NCI-H146 (cell line): ENCODE measurements at places on chromosomes 11 and 22.

DNA sequence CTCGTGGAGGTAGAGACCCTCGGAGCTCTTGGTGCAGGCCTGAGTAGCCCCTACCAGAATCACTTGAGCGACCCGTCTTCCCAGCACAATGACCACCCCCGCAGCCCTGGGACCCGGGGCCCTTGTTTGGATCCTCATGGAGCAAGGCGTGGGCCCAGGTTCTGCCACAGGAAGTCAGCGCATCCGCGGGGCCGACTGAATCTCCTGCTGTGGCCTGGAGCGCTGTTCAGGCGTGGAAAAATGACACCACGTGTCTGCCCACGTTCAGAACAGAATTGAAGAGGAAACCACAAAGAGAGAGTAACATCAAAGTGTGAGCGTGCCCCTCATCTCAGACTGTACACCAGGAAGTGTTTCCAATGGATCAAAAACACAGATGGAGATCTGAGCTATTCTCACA lies 1479.2 kb downstream of the TBC1D22A start:
- no peak for DNase-seq

DNA sequence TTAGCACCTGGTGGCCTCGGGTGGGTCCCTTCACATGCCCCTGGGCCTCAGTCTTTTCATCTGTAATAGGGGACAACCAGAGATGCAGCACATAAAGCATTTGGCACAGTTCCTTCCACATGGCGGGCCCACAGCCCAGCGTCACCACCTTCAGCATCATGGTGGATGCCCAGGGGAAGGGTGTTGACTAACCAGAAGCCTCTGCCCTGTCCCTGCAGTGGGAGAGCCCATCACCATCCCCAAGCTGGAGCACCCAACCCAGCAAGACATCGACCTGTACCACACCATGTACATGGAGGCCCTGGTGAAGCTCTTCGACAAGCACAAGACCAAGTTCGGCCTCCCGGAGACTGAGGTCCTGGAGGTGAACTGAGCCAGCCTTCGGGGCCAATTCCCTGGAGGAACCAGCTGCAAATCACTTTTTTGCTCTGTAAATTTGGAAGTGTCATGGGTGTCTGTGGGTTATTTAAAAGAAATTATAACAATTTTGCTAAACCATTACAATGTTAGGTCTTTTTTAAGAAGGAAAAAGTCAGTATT lies 14.8 kb upstream of the UVRAG start:
- no peak for DNase-seq

DNA sequence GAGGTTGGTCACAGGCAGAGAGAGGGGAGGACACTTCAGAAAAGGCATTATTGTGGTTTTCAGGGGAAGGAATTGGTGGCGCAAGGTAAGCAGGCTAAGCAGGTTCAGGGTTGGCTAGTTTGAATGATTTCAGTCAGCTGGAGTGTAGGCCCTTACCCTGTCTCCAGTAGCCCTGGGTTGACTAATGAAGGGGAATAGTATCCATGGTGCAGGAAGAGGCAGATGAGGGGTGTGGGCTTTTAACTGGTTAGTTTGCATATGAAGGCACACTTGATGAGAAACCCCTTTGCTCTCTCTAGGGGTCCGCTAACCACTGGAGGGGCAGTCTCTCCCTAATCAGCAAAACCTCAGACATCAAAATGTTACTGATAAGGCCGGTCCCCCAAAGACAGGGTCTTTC lies 249.7 kb downstream of the AASDHPPT start:
- no peak for DNase-seq

- no peak for DNase-seq
Observed at GRCh38 chr22:49583886-49584505, 243.7 kb downstream of the BRD1 start.

- DNase-seq, result no peak
Observed at GRCh38 chr11:124085583-124085982, 29.7 kb upstream of the VWA5A start.

DNA sequence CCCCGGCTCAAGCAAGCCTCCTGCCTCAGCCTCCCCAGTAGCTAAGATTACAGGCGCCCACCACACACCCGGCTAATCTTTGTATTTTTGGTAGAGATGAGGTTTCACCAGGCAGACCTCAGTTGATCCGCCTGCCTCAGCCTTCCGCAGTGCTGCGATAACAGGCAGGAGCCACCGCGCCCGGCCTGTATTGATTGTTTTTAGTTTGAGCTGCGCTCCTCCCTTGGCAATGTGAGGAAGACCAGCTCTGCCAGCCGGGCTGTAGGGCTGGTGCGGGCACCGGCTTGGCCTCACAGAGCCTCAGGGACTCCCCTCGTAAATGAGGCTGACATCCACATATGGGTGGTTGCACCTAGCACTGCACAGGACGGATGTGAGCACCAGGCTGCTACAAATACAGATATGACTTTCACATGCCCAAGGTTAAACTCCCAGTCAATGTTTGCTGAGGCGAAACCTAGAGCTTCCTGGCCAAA lies 7.5 kb upstream of the SLC2A11 start:
- peak; percentile 13 for DNase-seq

DNA sequence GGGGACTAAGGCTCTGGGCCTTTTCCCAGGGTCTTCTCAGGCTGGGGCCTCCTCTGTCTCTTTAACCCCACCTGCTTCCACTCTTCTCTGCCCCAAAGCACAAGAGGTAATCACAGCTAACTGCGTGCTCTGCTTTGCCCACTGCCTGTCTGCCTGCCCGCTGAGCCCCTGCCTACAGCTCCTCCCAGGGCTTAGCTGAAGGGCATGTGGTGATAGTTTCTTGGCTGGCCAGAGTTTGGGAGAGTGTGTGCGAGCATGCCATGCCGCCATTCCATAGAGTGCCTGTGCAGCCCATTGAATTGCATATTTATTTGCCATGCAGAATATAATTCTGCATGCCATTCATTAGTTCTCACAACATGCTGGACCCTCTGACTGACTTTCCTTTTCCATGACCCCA lies 32.5 kb downstream of the PHLDB1 start:
- DNase-seq, result no peak

- no peak for DNase-seq
Observed at GRCh38 chr22:44147008-44147645, 33.6 kb upstream of the PARVG start.

GRCh38 chr11:95456714-95457491 lies 225.9 kb upstream of the SESN3 start:
- DNase-seq, result no peak

DNA sequence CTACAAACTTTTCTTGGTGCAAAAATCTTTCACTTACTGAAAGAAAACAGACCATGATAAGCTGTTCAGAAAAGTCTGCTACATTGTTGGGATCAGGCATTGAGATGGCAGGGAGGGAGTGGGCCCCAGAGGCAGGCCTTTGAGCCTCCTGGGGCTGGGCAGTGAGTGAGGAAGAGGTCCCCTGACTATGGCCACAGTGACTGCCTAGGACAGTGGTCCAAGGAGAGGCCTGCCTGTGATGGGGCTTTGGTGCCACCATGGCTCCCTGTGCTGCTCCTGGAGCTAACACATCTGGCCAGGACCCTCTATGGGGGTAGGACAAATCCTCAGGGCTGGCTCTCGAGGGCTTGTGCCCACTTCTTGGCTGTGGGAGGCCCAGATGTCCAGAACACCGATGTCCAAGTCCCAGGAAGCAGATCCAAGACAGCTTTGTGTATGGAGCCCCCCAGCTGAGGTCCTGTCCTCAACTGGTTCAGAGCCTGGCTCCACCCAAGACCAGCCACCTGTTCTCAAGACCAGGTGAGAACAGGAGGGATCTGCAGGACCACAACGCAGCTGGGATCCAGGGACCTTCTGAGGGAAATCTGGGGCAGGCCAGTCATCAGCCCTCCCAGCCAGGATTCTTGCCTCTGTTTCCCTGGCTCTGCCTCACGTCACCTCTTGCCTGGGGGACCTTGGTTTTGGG lies 36.9 kb downstream of the PPM1F start:
- DNase-seq, result no peak

DNA sequence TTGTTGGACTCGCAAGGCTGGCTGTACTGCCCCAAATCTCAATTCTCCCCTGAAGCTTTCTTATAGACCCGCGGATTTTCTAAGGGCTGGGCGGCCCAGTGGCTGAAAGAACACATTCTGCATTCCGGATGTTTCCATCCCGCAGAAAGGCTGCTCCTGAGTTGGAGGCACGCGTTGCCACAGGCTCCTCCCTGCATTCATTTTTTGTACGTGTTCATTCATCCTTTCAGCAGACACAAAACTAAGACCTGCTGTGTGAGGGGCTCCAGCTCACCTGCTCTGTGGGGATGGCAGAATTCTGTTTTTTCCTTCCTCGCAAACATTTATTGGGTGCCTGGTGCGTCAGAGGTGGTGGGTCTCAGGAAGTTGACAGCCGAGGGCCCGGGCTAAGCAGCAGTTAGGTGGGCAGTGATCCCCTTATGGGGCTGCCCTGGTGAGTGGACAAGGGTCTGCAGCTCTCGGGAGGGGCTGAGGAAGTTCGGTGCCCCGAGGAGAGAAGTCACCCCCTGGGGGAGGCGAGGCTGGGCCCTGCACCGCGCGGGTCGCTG lies 23.7 kb downstream of the SHANK3 start:
- no peak for DNase-seq

- no peak for DNase-seq
Observed at GRCh38 chr22:27853424-27853823, 51.9 kb upstream of the MN1 start.

- DNase-seq, result no peak
Observed at GRCh38 chr11:135073381-135073780, 661.3 kb upstream of the B3GAT1 start.

DNA sequence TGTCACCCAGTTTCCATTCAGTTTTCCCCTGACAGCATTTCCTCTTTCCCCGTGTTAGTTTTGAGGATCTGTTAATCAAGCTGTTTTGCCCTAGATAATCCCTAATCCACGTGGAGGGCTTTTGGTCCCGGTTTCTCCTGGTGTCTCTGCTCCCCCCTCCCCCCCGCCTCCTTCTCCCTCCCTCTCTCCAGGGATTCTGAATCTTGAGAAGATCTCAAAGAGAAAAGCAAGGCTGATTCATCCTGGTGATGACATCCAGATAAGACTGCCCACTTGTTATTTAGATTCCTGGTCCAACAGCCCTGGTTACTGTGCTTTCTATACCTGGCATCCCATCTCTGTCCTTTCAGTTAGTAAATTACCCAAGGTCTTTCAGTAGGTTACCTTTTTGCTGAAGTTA lies 59.4 kb downstream of the KCNA4 start:
- DNase-seq, result no peak

- DNase-seq, result no peak
Observed at GRCh38 chr11:109320595-109320994, 101.4 kb upstream of the C11orf87 start.

DNA sequence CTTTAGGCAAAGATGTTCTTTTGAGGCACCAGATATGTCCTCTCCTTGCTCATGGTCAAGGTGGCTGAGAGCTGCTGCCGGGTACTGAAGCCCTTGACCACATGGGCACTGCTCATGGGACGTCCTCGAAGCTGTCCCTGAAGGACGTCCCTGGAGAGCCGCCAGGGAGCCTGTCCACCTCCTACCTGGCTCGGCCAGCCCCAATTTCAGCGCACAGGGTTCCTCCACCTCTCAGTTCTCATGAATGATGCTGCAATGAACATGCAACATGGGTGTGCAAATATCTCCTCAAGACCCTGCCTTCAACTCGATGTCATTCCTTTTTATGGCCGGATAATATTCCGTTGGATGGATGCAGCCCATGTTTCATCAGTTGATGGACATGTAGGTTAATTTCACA lies 24.4 kb upstream of the TOLLIP start:
- no peak for DNase-seq
